GM10248 (cell line): ENCODE measurements at places on chromosomes 4 and X.

DNA sequence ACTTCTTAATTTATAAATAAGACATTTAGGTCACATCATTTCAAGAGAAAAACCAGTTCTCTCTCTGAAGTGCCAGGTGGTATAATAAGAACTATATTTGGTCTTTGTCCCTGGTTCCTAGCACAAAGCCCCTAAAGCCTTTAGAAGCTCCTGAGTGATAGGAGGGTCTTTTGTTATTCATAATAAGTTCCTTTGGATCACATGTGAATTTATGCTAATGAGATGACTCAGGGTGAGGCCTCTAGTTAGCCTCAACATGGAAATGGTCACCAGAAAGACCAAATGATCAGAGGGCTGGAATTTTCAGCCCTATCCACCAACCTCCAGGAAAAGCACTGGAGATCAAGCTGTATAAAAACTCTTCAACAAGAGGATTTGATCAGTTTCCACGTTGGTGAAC, 68.1 kb upstream of the BLTP1 start:
- DNase-seq = no peak

GRCh38 chr4:87227751-87228151, 7.3 kb upstream of the KLHL8 start:
- DNase-seq = no peak

DNA sequence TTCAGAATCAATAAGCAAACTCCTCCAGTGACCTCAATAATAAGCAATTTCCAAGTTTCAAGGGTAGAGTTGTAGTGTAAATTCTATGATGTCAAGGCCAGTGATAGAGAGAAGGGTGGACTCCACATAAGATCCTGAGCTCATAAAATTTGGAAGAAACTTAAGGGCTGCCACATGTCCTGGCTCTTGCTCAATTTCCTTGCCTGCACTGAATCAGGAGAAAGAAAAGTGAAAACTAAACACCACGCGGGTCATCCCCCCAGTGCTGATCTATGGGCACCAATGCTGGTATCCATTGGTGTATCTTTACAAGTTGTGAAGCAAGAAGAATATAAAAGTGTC, 392.0 kb upstream of the INTU start:
- no peak for DNase-seq

GRCh38 chrX:45975633-45976032, 569.6 kb downstream of the ZNF674 start:
- no peak for DNase-seq

- DNase-seq = no peak
Observed at GRCh38 chrX:31931225-31931624, 859.4 kb upstream of the FTHL17 start.

GRCh38 chrX:49053223-49054072, 5.4 kb upstream of the CCDC120 start:
- DNase-seq = peak; percentile 79
